GM18507 (cell line): ENCODE measurements at places on chromosomes 5 and 9.

- no peak for DNase-seq
Measured at GRCh38 chr9:80070071-80070742, 498.4 kb downstream of the TLE4 start.

DNA sequence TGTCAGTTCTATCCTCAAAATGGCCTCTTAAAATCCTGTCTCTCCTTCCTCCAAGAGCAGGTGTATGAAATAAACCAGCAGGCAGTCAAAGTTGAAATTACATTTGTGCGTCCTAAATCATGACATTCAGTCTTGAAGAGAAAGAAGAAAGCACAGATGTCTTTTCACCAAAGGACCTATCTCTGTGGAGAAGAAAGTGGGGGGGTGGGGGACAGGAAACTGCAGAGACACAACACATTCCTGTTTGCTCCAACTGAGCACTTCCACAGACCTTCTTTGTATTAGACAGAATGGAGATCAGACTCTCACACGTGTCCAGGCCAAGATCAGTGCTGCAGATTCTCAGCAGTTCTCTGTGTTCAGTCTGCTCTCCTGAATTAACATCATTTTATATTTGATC, 471.9 kb upstream of the RGMB start:
- DNase-seq = no peak

DNA sequence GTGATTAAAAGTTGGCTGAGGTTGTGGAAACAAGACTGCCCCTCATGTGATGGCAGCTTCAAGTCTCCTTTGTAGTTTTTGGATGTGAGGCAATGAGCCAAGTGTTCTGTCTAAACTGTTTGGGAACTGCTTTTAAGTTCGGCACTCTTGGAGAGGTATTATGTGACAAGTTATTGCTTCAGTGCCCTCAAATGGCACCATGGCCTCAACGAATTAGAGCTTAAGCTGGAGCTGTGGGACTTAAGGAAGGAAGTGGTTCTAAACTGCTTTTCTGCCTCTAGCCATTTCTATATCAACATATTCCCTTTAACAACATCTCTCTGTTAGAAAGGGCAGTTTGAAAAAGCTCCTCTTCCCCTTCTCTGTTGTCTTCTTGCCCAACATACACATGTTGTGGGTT, 227.7 kb downstream of the RFK start:
- DNase-seq = no peak

GRCh38 chr5:56054666-56055065, 59.9 kb upstream of the IL6ST start:
- DNase-seq = no peak

GRCh38 chr9:34310215-34310614, 18.9 kb downstream of the KIF24 start:
- DNase-seq = no peak

- DNase-seq = no peak
Measured at GRCh38 chr5:96207420-96207819, 225.6 kb downstream of the PCSK1 start.

DNA sequence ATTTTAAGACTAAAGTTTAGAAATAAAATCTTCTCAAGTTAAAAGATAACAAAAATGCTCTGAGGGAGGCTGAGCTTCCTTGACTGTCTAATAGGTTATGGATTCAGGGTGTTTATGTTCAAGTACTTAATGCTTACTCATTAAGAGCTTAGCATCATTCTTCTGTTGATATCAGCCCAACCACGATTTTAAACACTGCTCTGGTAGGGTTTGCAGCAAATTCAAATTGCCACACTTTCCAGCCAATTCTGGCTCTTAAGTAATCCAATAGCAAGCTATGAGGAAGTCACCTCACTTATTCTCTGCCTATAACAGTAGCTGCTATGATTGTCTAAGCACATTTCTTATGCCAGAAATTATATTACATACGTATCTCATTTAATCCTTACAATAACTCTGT, 191.0 kb upstream of the KIF2A start:
- DNase-seq = no peak
